Spleen (tissue), 13 donors: ENCODE measurements at places on chromosomes 7 and 10. TPM values are rescaled to one million over a fixed set of nuclear protein-coding genes. Genes with fewer than 3 reads are reported as not detected.

Gene SCART1
- 5.8 TPM for total RNA-seq

Gene XPNPEP1
- 76.9 TPM for total RNA-seq

Gene OR9A2
- total RNA-seq, result not detected

DNA sequence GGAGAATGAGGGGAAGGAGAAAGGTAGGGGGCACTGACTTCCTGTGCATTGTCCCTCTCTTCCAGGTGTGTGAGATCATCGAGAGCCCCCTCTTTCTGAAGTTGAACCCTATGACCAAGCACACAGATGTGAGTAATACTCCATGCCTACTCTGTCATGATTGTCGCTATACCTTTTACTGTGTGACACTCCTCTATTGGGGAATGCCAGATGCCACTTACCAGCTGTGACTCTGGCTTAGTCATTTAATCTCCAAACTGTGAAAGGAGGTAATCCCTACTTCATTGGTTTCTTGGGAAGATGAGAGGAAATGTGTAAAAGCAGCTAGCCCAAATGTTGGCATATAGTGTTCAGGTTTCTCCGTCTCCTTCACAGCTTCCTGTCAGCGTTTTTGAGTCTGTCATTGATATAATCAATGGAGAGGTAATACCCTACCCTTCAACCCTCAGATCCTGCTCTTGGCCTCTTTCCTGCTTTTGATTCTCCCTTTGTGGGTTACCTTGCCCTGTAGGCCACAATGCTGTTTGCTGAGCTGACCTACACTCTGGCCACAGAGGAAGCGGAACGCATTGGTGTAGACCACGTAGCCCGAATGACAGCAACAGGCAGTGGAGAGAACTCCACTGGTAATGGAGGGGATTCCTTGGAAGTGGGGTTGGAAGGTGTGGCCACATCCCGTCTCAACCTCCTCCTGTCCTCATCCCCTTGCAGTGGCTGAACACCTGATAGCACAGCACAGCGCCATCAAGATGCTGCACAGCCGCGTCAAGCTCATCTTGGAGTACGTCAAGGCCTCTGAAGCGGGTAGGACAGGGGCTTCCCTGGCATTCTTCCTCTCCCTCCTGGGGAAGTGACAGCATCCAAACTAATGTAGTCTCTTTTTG, 2.0 kb downstream of the COPS6 start:
- DNase-seq, result no peak

- no peak for DNase-seq
Measured at GRCh38 chr7:74443543-74444247, 10.0 kb upstream of the GTF2IRD1 start.

GRCh38 chr10:4533621-4534020, 292.4 kb upstream of the AKR1E2 start:
- DNase-seq, result no peak
